IMR-90 (cell line): ENCODE measurements at places on chromosomes 4 and X.

DNA sequence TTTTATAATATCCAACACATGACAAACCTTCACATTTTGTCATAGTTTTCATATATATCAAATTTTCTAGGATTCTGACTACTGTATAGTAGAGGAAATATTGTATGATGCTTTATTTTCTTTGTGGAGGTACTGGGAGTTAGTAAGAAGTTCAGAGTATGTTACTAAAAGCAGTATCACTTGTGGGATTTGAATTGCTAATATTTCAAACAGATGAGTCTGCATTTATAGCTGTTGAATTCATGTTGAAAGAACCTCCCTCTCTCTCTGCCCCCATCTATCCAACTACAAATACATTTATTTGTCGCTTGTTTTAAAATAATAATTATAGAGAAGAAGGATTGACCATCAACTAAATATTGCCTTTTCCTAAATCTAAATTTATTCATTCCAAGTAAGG is 29.8 kb upstream of the MAPK10 start:
- no peak for DNase-seq

DNA sequence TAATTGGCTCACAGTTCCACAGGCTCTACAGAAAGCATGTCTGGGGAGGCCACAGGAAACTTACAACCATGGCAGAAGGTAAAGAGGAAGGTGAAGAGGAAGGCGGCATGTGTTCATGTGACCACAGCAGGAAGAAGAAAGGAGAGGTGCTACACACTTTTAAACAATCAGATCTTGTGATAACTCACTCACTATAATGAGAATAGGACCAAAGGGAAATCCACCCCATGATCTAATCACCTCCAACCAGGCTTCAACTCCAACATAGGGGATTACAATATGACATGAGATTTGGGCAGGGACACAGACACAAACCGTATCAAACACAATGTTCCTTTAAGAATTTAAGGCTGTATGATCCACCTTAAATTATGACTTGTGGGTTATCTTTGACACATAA is 10.5 kb upstream of the PGM2 start:
- DNase-seq = no peak

DNA sequence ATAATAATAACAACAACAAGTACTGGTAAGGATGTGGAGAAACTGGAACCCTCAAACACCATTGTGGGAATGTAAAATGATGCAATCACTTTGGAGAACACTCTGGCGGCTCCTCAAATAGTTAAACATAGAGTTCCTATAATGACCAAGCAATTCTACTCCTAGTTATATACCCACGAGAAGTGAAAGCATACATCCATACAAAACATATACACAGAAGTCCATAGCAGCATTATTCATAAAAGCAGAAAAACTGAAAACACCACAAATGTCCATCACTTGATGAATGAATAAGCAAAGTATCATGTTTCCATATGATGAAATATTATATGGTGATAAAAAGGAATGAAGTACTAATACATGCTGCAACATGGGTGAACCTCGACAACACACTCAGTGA is 116.7 kb downstream of the AMELX start:
- no peak for DNase-seq

DNA sequence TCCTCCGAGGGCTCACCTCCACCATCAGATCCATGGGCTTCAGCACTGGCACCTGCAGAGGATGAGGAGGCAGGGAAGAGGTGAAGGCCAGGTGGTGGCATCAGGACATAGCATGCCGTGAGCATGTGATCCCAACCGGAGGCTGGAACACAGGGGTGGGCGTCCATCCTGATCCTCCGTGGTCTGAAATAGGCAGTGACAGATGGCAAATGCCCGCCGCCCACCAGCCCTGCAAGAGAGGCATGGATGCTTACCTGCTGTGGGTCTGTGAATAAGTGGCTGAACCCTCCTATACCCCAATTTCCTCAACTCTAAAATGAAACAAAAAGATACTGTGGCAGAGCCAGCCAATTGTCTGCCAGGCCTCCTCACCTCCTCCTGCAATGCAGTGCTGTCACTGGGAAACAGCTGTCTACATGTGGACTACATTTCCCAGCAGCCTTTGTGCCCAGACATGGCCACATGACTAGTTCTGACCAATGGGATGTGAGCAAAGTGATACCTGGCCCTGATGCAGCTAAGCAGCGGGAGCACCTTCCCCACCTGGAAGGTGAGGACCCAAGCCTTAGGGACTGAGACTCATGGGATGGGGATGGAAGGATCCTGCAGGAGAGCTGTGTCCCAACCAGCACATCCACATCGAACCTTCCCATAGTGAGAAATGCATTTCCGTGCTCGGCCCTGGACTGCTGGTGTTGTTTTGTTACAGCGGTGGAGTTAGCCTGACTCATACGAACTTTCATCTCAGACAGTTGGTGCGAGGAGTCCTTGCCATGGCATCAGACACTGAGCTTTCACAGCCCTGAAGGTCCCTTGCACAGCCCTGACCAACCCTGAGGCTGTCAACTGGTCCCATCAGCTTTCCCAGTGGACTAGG is 99.5 kb downstream of the PPP2R2C start:
- DNase-seq = peak; percentile 28

GRCh38 chr4:18057821-18058533 is 36.4 kb upstream of the LCORL start:
- no peak for DNase-seq

GRCh38 chr4:184280137-184280536 is 62.5 kb upstream of the ENPP6 start:
- DNase-seq = no peak

DNA sequence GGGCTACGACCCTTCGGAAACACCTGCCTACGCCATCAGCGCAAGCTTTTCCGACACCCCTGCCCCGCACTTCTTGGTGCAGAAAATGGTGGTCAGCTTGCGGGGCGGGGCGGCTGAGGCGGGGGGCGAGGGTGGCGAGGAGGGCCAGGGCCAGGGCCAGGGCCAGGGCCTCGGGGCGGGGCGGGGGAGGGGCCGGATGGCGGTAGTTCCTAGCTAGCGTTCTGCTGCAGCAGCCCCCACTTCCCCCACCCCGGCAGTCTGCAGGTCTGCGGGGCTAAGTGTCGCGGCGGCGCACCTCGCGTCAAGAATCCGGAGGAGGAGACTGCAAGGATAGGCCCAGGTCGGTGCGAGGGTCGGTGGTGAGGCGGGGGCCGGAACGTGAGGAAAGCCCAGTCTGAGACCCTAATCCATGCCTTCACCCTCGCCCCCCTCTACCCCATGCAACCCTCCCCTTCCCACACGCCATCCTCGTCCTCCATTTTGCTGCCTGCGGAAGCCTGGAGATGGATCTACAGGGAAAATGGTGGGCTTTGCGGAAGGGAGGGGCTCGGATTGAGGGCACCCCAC is 600 bp downstream of the BEX4 start:
- DNase-seq = no peak

DNA sequence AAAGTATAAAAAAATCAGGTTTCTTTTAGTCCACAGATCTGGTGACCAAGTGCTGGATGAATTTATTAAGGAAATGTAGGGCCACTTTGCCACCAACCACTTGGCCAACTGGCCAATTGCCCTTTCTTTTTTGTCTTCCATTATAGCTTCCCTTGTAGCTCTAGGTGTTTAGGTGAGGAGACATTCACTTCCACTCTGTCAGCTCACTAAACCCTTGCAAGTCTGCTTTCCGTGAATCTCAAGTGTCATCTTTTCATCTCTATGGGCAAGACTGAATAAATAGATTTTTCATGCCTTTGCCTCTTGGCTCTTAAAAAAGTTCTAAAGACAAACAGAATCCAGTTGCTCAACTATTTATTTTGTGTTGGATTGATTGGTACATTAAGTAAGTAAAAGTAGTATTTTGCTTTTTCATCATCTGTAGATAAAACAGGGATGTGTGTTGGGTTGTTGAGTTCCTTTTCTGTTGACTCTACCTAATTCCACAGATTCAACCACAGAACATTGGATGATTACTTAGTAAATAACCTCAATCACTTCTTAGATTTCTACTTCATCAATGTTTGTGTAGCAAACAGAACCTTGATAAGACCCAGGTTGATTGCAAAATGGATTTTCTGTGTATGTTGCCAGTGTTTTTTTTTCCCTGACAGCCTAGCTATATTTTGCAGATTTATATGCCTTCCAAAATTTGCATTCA is 68.1 kb upstream of the GRXCR1 start:
- no peak for DNase-seq

DNA sequence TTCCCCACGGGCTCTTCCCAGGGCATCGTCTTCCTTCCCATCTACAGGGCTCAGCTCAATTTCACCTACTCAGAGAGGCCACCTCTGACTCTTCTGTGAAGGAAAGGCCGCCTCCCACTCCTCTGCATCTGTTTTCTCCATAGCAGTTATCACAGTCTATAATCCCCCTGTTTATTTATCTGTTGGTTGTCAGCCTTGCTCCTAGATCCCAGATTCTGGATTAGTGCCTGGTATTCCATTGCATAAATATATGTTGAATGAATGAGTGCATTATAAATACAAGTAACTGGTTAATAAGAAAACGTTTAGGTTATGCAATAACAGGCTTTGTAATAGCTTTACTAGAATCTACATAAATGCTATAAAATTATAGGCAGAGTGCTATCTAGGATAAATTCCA is 52.9 kb downstream of the NSG1 start:
- DNase-seq = peak; percentile 85

DNA sequence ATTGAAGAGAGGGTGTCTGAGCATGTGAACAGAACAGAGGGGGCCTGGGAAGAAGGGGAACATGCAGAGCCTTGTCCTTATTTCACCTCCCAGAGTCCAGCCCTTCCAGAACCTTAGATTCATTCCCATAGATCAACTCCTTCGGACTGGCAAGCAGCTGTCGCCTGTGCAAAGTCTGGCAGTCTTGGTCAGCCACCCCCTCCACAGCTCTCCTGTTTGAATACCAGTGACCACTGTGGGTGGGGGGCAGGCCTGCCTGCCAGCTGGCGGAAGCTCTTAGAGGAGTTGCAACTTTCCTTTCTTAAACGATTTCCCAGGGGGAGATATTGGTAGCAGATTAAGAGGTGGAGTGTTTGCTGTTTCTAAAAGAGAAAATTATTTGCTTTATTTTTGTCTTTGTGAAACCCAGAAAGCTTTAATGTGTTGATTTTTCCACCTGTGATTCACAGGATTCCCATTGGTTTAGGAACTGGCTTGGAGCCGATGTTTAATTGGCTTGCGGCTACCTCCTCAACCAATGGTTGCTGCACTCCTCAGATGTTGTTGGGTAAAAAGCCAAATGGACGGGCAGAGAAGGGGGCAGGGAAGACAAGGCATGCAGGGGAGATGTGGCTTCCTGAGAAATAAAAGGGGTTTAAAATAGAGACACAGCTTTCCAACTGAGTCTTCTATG is 62.2 kb upstream of the PRPS1 start:
- DNase-seq = peak; percentile 70

DNA sequence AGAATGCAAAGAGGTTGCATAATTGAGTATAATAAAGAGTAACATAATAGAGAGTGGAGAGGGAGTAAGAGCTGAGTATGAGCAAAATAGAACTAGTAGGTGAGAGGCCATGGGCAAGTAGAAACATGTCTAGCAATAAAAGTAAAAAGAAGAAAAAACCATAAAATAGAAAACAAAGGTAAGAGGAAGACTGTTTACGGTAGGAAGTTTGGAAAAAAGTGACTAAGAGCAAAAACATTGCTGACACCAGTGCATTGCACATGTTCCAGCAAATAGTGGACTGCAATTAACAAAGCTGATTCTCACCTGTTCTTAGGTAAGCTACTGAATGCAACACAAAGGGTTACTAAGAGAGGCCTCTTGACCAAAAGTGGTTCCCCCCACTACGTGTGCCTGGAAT is 202.9 kb downstream of the TEX13A start:
- no peak for DNase-seq

DNA sequence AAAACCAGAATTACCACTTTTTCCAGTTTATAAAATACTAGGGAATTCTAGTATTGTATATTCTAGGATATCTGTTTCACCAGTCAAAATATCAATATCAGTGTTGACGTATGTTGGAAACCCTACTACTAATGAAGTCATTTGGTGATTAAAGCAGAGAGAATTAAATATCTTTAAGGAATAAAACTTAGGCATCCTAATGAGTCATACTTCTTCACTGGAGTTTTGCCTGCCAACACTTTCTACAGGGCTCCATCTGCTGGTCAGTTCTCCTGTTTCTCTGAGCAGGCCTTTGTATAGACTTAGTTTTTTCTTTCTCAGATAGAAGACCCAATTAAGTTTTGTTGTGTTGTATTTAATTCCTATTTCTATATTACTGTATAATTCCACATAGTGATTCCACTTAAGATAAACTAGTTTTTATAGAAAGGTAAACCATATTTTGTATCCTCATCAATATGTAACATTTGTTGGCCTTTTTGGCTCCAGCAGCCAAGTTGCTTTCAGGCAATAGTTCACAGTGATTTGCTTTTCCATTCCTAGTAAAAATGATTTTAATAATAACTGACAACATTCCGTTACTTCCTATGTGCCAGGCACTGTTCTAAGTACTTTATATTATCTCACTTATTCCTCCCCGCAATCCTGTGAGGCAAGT is 3.5 kb downstream of the AP1AR start:
- peak; percentile 94 for DNase-seq

DNA sequence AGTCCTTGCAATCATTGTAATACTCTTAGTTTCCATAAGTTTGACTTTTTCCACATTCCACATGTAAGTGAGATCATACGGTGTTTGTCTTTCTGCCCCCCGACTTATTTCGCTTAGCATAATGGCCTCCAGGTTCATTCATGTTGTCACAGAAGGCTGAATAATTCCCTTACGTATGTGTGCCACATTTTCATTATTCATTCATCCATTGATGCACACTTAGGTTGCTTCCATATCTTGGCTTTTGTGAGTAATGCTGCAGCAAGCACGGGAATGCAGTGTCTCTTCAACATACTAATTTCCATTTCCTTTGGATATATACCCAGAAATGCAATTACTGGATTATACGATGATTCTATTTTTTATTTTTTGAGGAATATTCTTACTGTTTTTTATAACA is 22.0 kb upstream of the VEGFC start:
- peak; percentile 87 for DNase-seq

DNA sequence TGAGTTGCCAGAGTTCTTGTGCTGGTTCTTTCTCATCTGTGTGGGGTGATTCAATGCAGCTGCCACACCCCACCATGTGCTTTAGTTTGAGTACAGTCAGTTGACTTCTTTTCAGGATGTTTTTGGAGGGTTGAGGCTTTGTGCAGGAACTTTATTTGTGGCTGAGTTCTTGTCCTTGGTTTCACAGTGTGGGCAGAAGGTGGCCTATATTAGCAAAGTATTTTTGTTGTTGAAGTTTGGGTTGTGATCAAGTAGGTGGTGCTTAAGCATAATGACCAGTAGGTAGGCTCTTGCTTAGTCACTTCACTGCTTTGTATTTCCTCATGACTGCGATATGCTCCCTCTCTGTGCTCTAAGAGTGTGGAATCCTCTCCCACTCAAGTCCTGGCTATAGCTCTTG is 80.3 kb downstream of the ARHGAP24 start:
- DNase-seq = no peak

DNA sequence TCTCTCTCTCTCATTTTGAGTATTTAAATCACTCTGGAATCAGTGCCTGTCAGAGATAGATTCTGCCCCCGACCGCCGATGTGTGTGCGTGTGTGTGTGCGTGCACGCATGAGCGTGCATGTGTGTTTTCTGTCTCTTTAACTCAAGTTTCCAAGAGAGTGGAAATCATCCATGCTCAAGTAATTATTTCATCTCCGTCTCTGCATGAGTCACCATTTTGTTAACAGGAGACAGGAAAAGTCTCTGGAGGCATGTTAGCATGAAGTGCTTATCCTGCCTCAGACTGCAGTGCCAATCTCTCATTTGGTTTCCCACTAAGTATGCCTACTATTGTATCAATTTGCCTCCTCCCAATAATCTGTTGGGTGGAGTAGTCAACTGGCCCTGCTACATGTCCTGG is 182.9 kb upstream of the NHS start:
- no peak for DNase-seq

- DNase-seq = no peak
Observed at GRCh38 chrX:42818151-42818921, 40.4 kb upstream of the PPP1R2C start.

GRCh38 chrX:53284684-53285447 is 3.5 kb upstream of the IQSEC2 start:
- DNase-seq = peak; percentile 36
